ENCODE measurements at places on chromosomes 2 and 18.

- DNase-seq: no peak
These were observed 31.0 kb downstream of the NAT8 start for GRCh38 chr2:73611193-73611592.

- no peak for DNase-seq
These were observed 66.6 kb downstream of the CNTNAP5 start for GRCh38 chr2:124091721-124092120.

DNA sequence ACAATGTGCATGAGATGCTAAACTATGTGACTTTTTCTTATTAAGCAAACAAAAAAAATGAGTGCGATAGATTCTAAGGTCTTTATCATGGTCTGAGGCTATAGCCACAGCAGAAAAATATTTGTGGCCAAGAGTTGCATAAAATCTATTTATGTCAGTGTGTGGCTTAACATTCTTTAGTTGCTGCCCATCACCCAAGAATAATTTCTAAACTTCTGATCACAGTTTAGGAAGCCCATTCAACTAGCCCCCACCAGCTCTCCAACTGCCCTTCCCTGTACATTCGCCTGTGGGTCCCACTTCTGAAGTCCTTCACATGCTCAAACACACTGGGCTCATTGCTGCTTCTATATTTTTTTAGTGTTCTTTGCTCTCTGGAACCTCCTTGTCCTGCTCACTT is 107.1 kb downstream of the CTNNA2 start:
- no peak for DNase-seq

DNA sequence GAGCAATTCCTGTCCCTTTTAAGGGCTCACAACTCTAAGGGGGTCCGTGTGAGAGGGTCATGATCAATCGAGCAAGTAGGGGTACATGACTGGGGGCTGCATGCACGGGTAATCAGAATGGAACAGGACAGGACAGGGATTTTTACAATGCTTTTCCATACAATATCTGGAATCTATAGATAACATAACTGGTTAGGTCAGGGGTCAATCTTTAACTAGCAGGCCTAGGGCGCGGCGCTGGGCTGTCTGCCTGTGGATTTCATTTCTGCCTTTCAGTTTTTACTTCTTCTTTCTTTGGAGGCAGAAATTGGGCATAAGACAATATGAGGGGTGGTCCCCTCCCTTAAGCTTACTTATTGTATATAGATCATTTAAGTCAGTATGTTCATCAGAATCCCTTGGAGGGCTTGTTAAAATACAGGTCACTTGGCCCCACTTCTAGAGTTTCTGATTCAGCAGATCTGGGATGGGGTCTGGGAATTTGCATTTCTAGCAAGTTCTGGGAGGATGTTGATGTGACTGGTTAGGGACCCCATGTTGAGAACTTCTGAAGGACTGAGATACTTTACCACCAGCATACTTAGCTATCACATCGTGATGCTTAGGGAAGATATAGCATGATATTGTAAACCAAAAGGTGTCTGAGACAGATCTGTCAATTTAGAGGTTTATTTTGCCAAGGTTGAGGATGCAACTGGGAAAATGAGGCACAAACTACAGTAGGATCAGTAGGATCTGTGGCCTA is 2.8 kb upstream of the INPP4A start:
- no peak for DNase-seq

- peak; percentile 45 for DNase-seq
These were observed 95.5 kb downstream of the THNSL2 start for GRCh38 chr2:88265352-88266303.

GRCh38 chr2:126846241-126846640 is 52.4 kb upstream of the TEX51 start:
- DNase-seq: no peak

DNA sequence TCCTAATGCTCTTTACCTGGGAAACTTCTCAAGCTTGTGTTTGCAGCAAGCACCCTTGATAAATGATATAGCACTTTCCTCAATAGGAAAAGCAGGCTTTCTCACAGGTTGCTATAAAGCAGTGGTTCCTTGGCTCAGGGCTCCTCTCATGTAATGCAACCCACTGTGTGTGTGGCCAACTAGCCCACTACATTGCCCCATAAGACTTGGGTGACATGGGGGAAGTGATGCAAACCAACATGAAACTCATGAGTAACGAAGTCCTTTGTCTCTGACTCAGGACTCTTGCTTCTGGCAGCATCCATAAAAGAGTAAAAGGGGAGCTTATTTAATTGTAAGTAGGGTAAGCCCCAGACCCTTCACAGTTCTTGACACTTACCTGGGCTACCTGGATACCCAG is 106.9 kb downstream of the COL4A4 start:
- DNase-seq: no peak

DNA sequence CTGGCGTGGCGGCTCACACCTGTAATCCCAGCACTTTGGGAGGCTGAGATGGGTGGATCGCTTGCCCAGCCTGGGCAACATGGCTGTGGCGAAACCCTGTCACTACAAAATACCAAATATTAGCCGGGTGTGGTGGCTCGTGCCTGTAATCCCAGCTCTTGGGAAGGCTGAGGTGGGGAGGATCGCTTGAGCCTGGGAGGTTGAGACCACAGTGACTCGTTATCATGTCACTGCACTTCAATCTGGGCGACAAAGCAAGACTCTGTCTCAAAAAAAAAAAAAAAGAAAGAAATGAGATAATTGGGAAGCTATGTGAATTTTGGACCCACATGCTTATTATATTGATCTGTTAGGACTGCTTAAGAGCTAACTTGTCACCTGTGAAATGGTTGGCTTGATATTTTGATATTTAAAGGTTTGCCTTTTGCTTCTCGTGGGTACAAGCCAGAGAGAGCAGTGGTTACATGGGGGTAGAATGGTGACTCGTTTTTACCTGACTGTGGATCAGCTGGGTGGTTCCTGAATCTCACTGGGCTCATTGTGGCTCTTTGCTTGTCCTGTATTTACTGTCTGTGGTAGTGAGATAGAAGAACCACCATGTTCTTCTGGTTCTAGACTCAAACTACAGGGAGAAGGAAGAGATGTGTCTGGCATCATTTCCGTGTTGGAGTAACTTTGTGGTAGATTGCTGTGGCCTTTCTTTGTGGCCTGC is 28.9 kb downstream of the ZNF532 start:
- no peak for DNase-seq

- no peak for DNase-seq
These were observed 624.9 kb upstream of the FANCL start for GRCh38 chr2:58866040-58866439.

DNA sequence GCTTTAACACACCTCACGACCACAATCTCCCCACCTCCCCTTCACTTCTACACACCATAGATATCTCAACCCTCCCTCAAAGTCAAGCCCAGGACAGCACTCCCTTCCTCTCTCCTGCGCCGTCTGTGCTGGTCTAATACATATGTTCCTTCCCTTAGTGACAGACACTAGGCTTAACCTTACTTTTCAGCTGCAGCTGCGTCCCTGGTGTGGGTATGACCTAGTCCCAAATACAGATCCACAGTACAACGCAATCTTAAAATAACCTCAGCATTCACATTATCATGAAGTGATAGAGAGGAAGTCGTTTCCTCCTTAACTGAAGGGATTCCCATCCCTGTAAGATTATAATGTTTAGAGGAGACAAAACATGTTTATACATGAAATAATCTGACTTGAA is 192.7 kb upstream of the TANK start:
- no peak for DNase-seq

DNA sequence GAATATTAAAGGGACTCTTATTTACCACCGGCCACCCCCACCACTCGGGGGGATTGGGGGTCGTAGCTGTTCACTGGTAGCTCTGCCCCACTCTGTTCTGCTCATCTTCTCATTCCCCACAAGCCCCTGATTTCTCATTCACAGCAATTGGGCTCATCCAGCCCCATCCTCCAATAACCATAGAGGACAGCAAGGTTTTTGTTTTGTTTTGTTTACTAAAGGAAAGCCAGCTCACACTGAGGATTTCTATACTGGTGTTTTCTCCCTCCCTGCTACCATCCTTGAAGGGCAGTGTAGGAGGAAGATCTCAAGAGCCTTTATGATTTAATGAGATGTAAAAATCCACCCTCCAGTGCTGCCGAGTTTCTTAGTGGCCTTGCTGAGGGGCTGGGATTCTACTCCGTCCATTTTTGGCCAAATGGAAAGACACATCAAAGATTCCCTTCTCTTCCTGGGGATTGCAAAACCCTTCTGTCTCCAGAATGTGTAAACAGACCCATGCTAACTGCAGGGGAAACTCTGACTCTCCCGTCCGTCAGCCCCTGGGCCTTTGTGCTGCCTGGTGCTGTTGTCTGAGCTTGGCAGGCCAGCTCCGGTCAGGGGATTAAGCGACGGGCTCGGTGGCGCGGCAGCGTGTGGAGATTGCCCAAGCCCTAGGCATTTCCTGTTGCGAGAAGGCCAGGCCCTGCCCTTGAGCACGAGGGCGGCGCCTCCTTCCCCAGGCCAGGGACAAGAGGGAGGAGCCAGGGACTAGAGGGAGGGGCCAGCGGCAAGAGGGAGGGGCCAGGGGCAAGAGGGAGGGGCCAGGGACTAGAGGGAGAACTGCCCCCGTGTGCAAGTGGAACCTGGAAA is 165.0 kb downstream of the ANTXR1 start:
- no peak for DNase-seq

DNA sequence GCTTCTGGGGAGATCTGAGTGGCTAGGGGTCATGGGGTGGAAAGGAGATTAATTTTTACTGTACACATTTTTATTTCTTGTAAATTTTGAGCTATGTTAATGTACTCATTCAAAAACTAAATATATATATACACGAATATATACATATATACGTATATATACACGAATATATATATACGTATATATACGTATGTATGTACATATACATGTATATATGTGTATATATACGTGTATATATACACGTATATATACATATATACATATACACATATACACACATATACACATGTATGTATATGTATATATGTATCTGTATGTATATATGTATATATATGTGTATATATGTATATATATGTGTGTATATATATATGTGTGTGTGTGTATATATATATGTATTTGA is 3.0 kb upstream of the FHL2 start:
- no peak for DNase-seq

DNA sequence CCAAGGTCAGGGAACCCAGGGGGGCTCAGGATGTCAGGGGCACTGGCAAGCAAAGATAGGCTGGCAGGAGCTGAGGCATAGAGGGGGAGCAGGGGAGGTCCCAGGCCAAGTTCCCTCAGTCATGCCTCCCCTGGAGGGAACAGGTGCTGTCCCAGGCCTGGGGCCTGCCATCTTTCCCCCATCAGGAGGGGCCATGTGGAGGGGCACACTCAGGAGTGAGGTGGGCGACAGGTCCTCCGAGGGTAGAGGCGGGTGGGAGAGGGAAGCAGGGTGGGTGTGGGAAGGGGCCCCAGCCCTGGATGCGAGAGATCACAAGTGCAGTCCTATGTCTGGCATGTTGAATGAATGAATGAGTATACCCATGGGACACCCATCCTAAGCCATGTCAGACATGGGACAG is 127.7 kb upstream of the GLI2 start:
- no peak for DNase-seq

DNA sequence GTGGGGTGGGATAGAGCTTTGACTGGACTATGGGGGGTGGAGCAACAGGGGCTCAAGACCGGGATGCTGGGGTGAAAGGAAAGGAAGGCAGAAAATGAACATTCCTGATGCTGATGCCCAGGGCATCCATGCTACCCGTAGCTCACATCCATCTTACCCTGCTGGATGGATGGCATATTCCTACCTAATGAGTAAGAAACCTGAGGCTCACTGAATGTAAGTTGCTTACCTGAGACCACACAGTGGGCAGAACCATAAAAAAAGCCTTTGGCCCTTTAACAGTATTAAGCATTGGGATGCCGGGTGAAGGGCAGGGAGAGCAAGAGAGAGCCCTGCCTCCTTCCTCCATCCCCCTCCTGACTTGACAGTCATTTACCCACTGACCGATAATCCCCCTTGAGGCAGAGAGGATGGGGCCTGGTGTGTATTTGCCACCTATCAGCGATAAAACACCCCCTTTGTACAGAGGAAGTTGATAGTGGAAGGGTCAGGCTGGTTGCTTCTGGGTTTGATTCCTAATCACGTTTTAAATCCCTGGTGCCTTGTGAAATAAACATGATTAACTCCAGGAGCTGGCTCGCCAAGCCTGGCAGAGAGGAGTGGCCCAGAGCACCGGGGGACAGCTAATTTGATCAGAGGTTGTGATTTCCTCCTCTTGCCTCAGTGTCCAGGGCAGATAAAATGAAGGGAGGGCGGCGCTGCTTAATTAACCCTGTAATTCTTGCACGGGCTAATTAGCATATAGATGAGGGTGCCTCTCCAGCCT is 105.9 kb upstream of the HS6ST1 start:
- DNase-seq: no peak

DNA sequence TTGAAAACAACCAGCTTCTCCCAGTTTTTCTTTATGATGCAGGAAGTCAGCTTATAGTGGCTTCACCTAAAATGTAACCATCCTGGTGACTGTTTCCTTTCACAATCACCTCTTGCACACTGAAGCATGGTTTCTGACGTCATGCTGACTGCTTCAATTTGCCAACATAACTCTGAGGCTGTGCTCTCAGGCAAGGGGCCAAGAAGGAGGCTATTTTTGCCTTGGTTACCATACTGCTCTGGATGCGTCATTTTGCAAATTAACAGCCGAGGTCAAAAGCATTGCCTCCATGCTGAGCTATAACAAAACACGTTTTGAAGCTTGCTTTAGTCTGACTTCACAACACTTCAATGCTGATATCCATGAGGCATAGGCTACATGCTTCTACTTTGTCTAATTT is 397.8 kb downstream of the METTL4 start:
- DNase-seq: no peak

DNA sequence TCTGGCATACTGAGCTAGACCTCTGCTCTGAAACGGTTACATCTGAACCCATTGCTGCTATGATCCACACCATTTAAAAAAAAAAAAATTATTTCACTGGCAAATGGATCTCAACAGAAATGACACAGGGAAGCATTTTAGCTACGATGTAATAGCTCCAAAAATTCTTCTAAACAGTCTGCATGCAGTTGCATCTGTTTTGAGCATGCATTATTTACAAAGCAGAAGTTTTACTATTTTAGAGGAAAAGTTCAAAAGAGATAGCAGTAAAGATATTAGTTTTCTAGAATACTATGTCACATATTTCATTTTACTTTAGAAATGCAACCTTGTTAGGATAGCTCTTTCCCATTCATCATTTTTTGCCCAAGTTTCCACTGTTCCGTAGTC is 265.7 kb downstream of the MEIS1 start:
- DNase-seq: no peak

- no peak for DNase-seq
These were observed 29.8 kb upstream of the LCLAT1 start for GRCh38 chr2:30417253-30417652.

Data from T-helper 2 cell treated with Interferon-gamma antibody and Interleukin-4, amounts not matched to agents 5 μg/mL and 100 μg/mL, for 36 hours (primary cell).